ENCODE measurements at places on chromosomes 3 and 15.

DNA sequence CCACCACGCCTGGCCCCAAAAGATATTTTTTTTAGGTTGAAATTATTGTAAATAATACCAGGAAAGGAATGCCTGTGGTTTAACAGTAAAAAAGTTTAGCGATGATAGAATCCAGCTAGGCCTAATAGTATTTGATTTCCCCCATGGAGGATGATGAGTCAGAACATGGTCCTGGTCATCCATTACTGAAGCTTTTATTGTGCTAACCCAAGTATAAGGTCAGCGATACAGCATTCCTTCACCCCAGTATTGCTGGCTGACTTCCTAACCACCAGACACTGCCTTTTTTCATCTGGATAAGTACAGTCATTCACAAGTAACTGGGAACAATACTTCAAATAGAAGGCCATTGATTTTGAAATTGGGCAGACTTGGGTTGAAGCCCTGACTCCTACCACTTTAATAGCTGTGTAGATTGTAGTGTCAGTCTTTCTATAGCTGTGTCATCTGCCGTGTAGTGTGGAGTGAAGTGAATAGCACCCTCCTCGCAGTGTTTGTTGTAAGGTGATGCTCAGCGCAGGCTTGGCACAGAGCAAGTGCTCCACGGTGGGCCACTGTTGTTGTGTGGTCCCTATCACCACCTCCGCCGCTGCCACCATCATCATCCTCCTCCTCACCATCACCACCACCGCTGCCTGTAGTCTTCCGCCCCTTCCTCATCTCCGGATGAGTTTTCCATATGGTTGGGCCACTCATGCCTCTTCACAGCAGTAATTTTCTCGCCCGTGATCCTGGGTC, 436.0 kb upstream of the TPM1 start:
- ATAC-seq: peak; percentile 61

DNA sequence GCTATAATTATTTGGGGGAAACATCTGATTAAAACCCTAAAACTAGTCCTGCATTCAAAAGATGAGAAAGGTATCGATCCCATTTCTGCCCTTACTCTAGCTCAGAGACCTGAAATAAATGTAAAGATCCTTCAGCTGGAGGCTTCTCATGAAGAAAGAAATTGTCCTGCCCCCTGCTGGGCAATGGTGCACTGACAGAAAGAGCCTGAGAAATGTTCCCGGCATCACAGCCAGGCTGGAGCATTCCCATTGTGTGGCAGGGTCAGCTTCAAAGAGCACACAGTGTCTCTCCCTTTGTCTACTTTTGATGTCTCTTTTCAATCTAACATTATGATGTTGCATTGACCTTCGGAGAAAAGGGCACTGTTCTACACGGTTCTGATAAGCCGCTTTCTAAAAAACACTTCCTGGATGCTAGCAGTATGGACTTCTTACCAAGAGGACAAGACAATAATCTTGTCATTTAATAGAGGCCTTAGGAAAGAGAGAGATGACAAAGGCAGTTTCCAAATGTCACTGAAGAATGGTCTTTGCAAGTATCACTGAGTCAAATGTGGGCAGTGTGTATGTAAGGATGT, 287.5 kb downstream of the MAGI1 start:
- peak; percentile 75 for ATAC-seq

DNA sequence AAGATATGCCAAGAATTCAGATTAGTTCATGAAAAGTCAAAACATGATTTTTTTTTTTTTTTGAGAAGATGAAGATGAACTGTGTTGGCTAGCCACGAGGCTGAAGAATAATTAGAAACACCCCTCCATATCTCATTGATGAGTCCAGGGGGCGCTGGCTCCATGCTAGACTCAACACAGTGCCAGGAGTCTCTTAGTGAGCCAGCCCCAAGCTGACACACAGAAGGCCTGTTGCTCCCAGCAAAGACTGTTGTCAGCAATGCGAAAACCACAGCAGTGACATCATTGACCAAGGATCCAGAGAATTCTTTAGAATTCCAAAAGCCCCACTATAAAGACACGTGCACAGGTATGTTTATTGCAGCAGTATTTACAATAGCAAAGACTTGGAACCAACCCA, 185.2 kb downstream of the ANXA2 start:
- ATAC-seq: peak; percentile 51

DNA sequence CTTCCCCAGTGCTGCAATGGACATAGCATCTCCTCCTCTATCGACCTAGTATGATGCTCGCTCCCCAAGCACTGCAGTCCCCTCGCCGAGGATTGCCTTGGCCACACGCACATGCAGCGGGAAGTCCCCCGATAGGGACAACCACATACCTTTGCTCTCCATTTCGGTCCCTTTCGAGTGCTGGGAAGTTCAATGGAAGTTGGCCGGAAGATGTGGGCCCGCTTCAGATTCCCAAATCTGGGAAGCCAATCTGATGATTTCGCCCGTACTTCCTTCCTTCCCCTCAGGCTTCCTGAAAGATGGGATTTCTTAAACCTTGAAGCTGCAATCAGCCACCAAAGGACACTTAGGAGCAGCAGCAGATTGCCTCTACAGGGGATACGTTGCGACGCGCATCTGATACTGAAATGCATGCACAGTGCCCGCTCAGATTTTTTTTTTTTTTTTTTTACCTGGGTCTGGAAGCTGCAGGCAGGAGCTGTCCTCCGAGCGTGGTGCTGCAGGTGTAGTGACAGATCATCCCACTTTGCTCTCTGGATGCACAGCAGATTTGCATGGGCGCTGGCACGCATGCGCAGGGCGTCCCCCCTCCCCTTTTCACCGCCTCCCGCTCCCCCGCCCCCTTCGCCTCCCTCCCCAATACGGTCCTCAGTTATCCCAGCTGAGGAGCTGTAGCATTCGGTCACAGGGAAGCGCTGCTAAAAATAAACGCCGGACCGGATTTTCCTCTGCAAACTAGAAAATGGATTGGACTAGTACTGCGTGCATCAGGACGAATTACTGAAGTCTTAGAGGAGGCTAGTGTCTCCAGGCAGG, at the start of gene FGF12:
Gene FGF12 (minus strand): TSS at position 510 of the 816 bp plus-strand sequence.
- ATAC-seq: peak; percentile 93

GRCh38 chr3:114453361-114453780, 159.5 kb downstream of the TIGIT start:
- ATAC-seq: no peak
